Mesothelial cell of epicardium (in vitro differentiated cells): ENCODE measurements at places on chromosomes 1 and 21. TPM values are rescaled to one million over a fixed set of nuclear protein-coding genes. Genes with fewer than 3 reads are reported as not detected.
A peak's percentile ranks its signal among the peaks of the same experiment; 100 is the strongest.

DNA sequence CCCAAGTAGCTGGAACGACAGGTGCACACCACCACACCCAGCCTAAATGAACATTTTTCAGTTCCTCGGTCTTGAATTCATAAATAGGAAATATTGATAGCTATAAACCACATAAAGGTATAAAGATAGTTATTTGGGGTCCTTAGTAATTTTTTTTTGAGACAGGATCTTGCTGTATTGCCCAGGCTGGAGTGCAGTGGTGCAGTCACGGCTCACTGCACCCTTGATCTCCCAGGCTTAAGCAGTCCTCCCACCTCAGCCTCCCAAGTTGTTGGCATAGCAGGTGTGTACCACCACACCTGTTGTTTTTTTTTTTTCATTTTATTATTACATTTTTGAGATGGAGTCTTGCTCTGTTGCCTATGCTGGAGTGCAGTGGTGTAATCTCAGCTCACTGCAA lies 3.7 kb upstream of the PPP1R15B start:
- DNase-seq, result no peak

DNA sequence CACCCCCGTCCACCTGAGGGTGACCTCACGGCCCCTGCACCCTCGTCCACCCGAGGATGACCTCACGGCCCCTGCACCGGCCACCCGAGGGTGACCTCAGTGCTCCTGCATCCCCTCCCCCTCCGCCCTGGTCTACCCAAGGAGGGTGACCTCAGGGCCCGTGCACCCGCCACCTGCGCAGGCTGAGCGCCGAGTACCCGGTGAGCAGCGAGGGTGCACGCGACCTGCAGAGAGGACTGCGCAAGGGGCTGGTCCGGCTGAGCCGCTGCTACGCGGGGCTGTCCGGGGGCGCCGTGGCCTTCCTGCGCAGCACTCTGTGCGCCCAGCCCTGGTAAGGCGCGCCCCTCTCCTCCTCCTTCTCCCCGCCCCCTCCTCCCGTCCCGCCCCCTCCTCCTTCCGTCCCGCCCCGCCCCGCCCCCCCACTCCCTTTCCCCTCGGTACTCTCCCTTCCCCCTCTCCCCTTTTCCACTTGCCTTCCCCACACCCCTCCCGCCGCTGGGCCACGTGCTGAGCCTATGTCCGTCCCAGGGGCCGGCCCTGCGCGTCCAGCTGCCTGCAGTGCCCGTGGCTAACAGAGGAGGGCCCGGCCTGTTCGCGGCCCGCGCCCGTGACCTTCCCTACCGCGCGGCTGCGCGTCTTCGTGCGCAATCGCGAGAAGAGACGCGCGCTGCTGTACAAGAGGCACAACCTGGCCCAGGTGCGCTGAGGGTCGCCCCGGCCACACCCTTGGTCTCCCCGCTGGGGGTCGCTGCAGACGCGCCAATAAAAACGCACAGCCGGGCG lies 28.4 kb downstream of the TRIM11 start:
- DNase-seq, result peak; percentile 87

DNA sequence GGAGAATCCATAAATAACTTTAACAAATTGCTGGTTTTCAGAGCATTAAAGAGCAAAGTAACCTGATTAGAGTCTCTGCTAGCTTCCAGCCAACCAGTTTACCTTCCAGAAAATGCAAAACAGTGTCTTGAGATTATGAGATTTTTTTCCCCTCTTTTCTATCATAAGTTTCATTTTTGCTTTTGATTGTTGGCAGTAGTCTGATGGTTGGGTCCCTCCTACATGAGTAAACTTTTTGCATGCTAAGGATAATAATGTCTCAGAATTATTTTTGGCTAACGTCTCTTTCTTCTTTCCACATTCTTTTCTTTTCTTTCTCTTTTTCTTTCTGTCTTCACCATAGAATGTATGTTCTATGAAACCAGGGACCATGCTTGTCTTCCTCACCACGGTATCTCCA lies 6.3 kb upstream of the ADAMTS5 start:
- no peak for DNase-seq

DNA sequence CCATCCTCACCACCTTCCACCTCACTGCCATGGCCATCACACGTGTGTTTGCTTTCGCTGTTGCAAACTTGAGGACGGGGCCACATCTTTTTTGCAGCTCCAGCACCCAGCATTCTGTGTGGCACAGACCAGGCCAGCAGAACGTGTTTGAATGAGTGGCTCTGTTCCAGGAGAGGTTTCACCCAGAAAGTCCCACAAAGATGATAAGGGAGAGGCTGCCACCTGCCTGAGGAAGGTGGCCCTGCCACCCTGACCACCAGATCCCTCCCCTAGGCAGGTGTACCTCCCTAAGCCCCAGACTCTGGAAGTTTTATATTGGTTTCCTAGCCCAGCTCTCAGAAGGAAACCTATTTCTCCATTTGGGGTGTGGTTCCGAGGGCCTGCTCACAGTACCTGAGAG lies 252.1 kb downstream of the KAZN start:
- no peak for DNase-seq

GRCh38 chr1:201049248-201049831 lies 25.8 kb upstream of the KIF21B start:
- DNase-seq, result no peak

- DNase-seq, result peak; percentile 52
Observed at GRCh38 chr1:226082959-226083301, 20.4 kb downstream of the H3-3A start.

- no peak for DNase-seq
Observed at GRCh38 chr1:77170687-77171086, 48.5 kb downstream of the PIGK start.

GRCh38 chr1:201518071-201518470 lies 11.1 kb upstream of the CSRP1 start:
- DNase-seq, result no peak

Gene COPA
- 178 to 183 TPM (median 180 TPM) in 3 replicates for total RNA-seq

DNA sequence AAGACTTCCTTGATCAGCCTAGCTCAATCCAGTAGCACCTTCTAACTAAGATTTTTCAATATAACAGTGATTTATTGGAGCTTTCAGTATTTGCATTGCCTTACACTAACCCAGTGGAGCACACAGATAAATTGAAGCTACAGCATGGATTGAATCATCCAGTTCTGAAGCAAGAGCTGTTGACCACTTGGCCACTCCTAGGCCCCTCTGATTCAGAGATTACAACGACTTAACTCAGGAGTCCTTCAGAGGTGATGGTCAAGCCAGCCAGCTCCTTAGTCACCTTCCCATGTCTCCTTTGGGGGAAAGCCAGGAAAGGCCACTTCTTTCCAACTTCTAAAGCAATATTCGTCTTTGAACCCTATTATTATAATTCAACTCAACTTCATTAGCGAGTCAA lies 151.8 kb downstream of the TENT5C start:
- no peak for DNase-seq

- DNase-seq, result no peak
Observed at GRCh38 chr1:21586222-21586621, 77.0 kb downstream of the ALPL start.

Gene RHOU
- 39.8 to 40.6 TPM (median 40.6 TPM) in 3 replicates for total RNA-seq

DNA sequence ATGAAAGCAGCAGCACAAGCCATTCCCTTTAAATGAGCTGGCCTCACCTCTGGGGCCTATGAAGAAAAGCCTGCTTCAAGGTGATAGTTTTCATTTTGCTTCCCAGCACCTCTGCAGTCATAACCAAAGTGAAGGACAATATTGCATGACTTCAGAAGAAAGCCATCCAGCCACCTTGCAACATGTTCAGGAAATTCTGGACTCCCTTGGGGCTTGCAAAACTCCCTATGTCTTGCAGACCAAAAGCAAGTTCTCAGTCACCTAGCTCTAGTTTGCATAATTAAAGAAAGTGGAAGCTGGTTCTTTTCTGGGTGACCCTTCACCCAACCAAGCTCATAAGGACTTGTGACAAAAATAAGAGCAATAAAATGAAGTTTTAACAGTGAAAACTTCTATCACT lies 87.6 kb downstream of the GFI1 start:
- DNase-seq, result no peak

DNA sequence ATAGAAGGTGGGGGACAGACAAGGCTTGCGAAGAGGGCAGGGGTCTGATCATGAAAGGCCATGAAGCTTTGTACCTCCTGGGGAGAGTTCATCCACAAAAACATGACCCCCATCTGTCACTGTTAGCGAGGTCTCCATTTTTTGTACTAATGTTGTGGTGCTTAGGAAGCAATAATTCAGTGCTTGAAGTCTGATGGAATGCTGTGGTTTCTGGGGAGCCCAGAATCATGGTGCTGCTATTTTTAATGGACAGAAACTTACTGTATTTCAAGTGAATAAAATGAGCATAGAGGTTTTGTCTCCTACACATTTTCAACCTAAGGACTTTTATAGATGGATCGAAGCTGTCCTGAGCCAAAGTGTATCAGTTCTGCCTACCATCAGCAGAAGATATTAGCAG lies 28.2 kb upstream of the RGL1 start:
- no peak for DNase-seq

GRCh38 chr21:43331962-43332828 lies 94.7 kb downstream of the SIK1 start:
- DNase-seq, result no peak

DNA sequence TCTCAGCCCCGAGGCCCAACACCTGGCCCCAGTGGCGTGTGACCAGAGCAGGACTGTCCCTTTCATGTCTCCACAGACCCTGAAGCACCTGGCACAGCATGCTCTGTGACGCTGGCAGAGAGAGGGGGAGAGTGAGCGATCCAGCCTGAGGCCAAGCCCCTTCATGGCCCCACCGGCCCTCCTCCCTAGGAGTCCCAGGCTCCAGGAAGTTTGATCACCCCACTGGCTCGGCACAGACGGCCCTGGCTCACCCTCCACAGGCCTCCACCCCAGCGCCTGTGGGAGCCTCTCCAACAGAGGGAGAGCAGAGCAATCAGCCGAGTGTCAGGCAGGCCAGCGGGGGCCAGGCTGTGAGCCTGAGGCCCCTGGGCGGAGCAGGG lies 11.0 kb downstream of the SH3BGRL3 start:
- DNase-seq, result no peak

Gene NR0B2
- not detected in 3 replicates for total RNA-seq

Gene MTMR11
- 35.1 to 39.3 TPM (median 37.4 TPM) in 3 replicates for total RNA-seq

Gene CD48
- total RNA-seq, result 0.31 to 0.57 TPM (median 0.56 TPM) in 3 replicates

Gene VSIG8
- total RNA-seq, result not detected in 3 replicates

- no peak for DNase-seq
Observed at GRCh38 chr1:196418772-196419171, 189.5 kb downstream of the KCNT2 start.

Gene ARHGAP30
- total RNA-seq, result 1.4 to 1.9 TPM (median 1.6 TPM) in 3 replicates

DNA sequence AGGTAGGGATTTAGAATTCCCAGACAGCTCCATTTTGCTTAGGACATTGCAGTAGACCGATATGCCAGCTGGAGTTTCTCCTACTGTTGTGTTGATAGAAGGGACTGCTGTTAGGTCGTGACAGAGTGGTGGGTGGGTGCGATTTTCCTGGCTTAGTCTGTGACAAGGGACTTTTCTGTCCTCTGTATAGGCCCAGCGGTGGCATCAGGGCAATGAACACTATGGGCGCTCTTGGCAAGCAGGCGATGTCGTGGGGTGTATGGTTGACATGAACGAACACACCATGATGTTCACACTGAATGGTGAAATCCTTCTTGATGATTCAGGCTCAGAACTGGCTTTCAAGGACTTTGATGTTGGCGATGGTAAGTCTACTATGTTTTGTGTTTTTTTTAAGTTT lies 321.8 kb downstream of the ZP4 start:
- no peak for DNase-seq

Gene PRRX1
- 8.0 to 9.7 TPM (median 8.9 TPM) in 3 replicates for total RNA-seq

Gene LAX1
- total RNA-seq, result 0.07 TPM in 1 of 3 replicates, not detected in the others

Gene A3GALT2
- total RNA-seq, result 0.51 to 0.58 TPM (median 0.52 TPM) in 3 replicates

Gene LMX1A
- total RNA-seq, result 0.18 TPM in 1 of 3 replicates, not detected in the others
